CD14-positive monocyte (primary cell): ENCODE measurements at places on chromosomes 12 and 14.

GRCh38 chr12:66688846-66689439 lies 10.1 kb upstream of the GRIP1 start:
- peak; percentile 29 for DNase-seq

DNA sequence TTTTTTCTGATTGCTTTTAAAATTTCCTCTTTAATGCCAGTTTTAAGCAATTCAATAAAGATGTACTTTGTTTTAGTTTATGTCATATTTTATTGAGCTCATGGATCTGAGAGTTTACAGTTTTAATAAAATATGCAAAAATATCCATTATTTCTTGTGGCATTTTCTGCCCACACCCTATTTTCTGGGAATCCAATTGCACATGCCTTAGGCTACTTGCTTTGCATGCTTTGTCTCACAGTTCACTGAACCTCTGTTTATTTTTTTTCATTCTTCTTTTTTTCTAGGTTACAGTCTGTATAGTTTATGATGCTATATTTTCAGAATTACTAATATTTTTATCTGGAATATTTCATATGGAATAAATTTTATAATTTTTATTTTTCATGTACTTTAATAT lies 1258.0 kb downstream of the FSCB start:
- no peak for DNase-seq

DNA sequence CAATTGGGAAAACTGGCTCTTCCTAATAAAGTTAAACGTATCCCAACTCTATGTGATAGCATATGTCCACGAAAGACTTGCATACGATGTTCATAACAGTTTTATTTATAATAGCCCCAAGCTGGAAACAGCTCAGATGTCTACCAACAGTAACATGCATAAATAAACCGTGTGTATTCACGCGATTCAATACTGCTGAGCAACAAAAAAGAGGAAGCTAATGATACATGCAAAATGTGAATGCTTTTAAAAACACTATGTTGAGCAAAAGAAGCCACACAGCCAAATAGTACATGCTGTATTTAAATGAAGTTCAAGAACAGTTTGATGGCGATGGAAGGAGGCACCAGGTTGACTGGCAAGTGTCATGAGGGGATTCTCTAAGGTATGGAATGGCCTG lies 55.7 kb downstream of the TRIM9 start:
- no peak for DNase-seq

DNA sequence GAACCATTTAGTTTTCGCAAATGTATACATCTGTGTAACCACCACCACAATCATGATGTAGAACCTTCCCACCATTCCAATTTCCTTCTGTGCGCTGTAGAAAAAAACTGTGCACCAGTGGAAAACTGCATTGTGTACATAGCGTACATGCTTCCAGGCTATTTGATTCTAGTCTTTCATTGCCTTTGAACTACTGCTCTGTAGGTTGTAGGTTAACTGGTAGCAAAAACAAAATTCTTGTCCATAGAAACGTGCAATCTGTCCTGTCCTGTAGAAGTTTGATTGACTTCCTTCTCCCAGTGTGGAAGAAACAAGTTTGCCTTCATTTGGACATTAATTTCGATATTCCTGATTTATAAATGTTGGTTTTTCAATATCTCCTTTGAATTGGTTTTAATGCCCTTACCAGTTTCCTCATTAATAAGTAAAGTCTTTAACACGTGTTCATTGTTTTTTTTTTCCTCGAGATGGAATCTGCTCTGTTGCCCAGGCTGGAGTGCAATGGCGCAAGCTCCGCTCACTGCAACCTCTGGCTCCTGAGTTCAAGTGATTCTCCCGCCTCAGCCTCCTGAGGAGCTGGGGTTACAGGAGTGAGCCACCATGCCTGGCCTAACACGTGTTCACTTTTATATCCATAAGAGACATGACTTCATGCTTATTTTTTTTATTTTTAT lies 3.6 kb upstream of the ISM2 start:
- no peak for DNase-seq

GRCh38 chr14:58430156-58430555 lies 2.6 kb downstream of the KIAA0586 start:
- no peak for DNase-seq

DNA sequence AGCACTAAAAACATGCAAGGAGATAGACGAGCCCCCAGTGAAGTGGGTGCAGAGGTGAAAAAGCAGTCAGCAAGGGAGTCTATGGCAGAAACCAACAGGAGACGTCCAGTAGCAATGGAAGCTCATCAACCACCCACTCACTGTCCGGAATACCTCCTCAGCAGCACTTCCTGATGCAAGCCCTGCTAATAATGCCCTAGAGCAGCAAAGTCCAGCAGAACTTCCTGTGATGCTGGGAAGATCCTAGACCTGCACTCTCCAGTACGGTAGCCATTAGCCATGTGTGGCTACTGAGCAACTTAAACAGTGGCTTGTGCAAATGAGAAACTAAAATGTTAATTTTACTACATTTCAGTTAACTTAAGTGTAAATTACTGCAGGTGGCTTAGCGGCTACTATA lies 11.0 kb downstream of the SERPINA9 start:
- no peak for DNase-seq

GRCh38 chr14:101591582-101591981 lies 30.3 kb downstream of the DIO3 start:
- DNase-seq = no peak

GRCh38 chr12:67517181-67517887 lies 131.2 kb upstream of the DYRK2 start:
- DNase-seq = no peak

GRCh38 chr12:82867762-82868500 lies 181.2 kb downstream of the TMTC2 start:
- DNase-seq = no peak

DNA sequence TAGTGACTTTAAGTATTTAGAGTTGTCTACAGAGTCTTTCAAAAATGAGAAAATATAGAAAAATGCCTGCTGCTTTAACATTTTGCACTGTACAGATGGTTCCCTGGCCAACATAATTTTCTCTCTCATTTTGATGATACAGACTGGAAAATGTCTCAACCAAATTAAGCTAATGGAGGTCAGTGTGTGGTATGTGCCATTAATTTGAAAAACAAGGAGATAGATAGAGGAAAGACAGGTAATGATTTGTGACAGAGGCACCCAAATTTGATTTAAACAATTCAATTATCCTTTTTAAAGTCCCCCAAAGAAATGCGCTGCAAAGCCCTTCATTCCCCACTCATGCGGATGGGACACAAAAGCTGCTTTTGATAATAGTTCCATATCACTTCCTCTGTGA lies 140.0 kb downstream of the ASCL1 start:
- DNase-seq = no peak

DNA sequence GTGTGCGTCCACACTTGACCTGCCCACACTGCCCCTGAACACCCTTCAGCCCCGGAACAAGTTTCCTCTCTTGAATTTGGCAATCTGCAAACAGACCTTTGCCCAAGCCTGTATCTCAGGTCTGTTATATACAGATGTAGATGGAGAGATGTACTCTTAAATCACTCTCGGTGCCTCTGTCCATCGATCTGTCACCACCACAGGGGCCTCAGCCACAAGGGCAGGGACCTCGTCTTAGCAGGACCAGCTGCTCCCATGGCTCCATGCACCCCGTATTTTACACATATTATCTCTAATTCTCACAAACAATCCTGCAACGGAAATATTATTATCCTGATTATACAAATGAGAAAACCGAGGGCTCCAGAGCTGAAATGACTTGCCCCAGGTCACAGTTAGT lies 313.4 kb downstream of the BCL11B start:
- no peak for DNase-seq

GRCh38 chr12:104673696-104674482 lies 217.1 kb downstream of the CHST11 start:
- no peak for DNase-seq

DNA sequence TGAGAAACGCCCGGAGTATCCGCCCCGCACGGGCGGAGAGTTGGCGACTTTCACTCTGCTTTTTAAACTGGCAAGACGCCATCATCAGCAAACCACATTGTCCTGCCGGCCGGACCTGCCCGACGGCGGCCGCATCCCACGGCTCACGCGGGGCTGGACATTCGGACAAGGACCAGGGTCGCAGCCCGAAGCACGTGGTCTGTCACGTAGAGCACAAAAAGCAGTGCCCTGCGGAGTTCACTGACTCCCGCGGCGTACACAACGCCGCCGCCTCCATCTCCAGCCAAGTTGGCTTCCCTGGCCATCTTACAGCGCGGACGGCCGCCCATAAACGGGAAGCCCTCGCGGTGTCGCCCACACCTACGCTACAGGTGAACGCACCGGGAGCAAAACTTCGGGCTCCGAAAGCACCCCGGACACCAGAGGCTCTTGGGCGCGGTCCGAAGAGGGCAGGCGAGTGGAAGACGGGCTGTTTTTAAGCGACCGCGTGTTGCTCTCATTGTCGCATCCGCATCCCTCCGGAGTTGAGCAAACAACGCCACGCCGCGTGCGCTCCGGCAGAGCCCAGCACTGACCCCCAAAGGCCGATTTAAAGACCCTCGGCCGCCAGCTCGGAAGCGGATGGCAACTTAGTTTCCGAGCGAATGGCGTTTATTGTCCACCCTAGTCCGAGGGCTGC lies 966 bp downstream of the SINHCAF start:
- peak; percentile 31 for DNase-seq

- DNase-seq = peak; percentile 73
Measured at GRCh38 chr12:6352193-6353173, 10.6 kb upstream of the TNFRSF1A start.

DNA sequence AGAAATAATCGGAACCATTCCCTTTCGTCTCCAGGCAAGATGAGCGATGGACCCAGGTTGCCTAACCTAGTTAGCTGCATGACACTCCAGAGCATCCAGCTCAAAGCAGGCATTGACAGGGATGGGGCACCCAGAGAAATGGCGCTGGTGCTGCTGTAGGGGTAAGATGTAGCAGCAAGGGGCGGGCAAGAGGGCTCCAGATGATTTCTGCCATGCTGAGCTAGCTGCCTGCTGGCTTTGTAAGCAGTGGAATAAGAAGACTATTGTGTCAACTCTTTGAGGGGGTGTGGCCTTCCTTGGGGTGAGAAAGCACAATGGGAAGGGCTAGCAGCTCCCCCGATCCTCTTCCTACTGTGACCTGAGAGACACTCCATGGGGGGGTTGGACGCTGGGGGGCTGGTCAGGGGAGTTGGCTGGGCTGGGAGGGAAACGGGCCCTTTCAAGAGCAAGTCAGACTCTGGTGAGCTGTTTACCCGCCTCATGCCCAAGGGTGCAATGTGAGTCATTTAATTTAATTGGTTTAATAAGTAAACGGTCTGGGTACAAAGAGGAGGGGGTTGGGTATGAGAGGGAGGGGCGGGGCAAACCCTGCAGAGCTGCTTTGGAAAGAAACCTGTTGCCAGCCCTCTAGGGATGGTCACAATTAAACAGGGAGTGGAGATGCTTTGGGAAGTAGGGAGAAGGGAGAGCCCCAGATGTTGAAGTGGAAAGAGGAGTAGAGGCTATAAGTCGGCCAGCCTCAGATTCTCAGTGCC lies 50.5 kb downstream of the B4GALNT3 start:
- no peak for DNase-seq

DNA sequence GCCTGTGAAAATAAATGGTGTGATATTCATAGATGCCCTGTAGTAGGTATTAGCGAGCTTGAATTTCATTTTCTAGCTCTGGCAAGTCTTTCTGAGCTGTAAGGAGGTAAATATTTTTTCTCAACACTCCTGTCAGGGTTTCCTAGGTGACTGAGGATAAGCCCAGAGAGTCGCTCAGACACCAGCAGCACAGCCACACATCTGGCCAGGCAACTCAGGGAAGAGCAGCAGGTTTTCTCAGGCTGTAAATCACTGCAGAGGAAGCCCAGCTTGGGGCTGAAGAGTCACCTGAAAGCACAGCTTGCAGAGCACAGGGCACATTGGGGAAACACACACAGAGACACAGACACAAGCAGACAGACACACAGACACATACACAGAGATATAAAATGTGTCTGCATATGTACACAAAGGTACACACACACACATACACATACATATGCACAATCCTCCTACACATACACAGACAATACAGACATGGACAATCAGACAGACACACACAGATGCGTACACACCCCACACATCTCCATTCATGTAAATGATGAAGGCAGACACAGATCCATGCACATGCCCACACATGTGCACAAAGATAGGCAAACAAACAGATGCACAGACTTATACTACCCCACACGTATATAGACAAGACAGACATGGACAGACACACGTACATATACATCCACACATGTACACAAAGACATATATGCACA lies 232.0 kb upstream of the TMTC1 start:
- DNase-seq = no peak

GRCh38 chr12:108622421-108622820 lies 11.3 kb downstream of the SELPLG start:
- peak; percentile 92 for DNase-seq

- DNase-seq = no peak
Measured at GRCh38 chr12:89259821-89260220, 92.5 kb downstream of the DUSP6 start.

DNA sequence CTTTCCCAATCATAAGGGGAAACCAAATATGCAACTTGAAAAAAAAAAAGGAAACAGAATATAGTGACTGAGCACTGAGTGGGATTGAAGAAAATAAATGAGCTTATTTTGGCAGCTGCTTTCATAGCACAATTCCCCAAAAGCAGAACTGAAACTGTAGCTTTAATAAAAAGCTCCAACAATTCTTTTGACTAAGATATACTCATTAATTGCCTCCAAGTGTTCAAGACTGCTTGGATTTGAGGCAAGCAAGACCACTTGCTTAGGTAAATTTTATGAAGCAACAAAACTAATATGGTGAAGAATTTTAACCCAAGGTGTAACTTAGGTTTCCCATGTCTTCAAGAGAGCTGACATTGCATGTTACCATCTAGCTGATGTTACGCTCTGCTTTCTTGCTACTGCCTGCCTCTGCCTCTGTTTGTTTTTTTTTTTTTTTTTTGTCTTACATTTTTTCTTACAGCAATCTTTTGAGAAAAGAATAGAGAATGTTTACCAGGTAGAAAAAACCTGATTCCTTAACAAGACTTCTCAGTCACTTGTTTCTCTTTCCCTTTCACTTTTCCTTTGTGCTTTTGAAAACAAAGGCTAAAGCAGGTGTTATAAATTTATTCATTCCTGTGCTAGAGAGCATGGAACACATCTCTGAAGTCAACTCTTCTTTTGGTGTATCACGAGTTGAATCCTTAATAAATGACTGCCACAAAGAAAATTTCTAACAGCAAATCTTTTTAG lies 134.4 kb downstream of the BCAT1 start:
- DNase-seq = peak; percentile 63

GRCh38 chr12:46692606-46693005 lies 133.2 kb downstream of the SLC38A4 start:
- no peak for DNase-seq

- DNase-seq = no peak
Measured at GRCh38 chr14:63465347-63465746, 77.8 kb downstream of the PPP2R5E start.

- DNase-seq = no peak
Measured at GRCh38 chr12:51012570-51013236, 13.5 kb downstream of the SLC11A2 start.

- no peak for DNase-seq
Measured at GRCh38 chr12:57549909-57550640, at the start of gene KIF5A. Gene KIF5A (plus strand): TSS chr12:57550044. CDS start chr12:57550272, 228 bp downstream.
